ENCODE measurements at places on chromosomes 4 and X.

GRCh38 chrX:73468376-73468775 lies 21.5 kb downstream of the CDX4 start:
- DNase-seq = no peak

DNA sequence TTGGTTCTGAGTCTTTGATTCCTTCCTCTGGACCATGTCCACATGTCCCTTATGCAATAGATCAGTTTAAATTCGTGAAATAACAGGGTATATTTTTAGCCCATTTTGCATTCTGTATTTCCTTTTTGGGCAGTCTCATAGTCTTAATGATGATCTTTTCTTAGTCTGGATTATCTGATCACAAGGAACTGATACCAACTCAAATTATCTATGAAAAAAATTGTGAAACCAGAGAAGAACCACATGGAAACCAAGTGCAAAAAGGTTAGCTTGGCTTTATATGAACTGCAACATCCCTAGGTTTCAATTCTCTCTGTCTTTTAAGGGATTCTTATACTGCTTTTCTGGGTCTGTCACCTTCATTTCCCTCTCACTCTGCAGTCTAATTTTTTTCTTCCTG lies 608.6 kb upstream of the AADAT start:
- no peak for DNase-seq

- DNase-seq = no peak
Observed at GRCh38 chr4:125316401-125316790, 1.6 kb downstream of the FAT4 start.

DNA sequence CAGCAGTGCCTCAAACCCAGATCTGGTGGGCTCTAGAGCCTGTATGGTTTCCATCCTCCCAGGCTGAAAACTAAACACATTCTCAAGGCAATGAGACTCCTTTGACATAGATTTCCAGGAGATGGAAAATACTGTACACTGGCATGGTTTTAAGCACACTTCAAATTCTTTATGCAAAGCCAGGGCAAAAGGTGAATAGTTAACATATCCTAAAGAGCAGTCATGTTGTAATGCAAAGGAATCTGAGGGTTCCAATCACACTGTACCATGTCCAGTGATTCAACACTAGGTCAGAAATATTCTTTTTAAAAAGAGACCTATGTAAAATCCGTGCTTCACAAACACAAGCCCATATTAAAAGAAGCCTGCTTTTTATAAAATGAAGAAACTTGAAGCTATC lies 195.3 kb downstream of the QDPR start:
- DNase-seq = no peak

- DNase-seq = no peak
Observed at GRCh38 chrX:20596856-20597255, 330.1 kb upstream of the RPS6KA3 start.

GRCh38 chr4:165874791-165875371 lies 1.8 kb downstream of the TLL1 start:
- no peak for DNase-seq

GRCh38 chrX:19709812-19710518 lies 177.4 kb downstream of the SH3KBP1 start:
- no peak for DNase-seq

DNA sequence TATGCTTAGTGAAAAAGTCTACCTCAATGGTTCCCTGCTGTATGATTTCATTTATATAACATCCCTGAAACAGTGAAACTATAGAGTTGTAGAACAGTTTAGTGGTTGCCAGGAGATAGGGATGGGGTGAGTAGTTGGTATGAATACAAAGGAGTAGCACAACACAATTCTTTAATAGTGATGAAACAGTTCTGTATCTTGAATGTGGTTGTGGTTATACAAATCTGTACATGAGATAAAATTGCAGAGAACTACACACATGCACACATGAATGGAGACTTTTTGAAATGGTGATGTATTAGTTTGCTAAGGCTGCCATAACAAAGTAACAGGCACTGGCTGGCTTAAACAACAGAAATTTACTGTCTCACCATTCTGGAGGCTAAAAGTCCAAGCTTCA lies 677.1 kb downstream of the ADGRL3 start:
- no peak for DNase-seq

GRCh38 chr4:80538276-80538926 lies 202.9 kb downstream of the CFAP299 start:
- DNase-seq = no peak

- DNase-seq = no peak
Observed at GRCh38 chr4:48746608-48747362, 33.3 kb downstream of the FRYL start.

DNA sequence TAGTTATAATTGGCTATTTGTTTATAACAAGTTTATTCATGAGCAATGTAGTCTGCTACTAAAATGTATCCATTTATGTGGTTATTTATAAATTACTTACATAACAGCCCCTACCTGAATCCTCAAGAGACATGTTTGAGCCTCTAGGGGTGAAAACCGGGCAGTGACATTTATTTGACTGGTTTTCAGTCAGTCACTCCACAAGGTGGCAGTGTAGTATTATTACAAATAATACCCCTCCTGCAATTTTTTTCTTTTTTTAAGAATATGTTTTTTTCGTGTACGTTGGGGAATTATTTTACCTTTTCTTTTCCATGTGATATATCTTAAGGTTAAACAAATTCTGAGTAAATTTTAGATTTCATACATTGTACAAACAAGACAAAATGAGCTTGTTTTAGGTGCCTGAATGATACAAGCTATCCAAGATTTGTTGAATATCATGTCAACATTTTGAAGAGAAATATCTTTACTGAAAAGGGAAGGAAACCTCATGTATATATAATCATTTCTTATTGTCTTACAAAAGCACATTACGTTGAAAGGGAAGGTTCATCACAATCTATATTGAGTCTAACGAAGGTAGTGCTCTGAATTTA lies 598.7 kb upstream of the TECRL start:
- no peak for DNase-seq

DNA sequence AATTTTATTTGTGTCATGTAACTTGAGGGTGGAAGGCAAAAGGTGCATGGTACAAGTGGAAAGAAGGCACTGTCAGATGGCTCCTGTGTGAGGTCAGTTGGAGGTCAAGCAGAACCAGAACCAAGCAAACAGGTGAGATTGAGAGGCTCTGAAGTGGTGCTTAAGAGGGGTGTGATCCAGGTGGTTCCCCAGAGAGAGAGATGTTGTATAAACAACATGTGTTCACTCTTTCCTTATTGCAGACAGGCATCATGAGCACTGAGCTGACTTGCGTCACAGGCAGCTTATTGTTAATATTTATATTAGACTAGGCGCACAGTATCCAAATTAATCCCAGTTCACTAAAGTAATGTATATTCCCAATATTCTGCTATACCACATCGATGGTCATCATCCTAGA lies 56.8 kb downstream of the CXCL13 start:
- no peak for DNase-seq

DNA sequence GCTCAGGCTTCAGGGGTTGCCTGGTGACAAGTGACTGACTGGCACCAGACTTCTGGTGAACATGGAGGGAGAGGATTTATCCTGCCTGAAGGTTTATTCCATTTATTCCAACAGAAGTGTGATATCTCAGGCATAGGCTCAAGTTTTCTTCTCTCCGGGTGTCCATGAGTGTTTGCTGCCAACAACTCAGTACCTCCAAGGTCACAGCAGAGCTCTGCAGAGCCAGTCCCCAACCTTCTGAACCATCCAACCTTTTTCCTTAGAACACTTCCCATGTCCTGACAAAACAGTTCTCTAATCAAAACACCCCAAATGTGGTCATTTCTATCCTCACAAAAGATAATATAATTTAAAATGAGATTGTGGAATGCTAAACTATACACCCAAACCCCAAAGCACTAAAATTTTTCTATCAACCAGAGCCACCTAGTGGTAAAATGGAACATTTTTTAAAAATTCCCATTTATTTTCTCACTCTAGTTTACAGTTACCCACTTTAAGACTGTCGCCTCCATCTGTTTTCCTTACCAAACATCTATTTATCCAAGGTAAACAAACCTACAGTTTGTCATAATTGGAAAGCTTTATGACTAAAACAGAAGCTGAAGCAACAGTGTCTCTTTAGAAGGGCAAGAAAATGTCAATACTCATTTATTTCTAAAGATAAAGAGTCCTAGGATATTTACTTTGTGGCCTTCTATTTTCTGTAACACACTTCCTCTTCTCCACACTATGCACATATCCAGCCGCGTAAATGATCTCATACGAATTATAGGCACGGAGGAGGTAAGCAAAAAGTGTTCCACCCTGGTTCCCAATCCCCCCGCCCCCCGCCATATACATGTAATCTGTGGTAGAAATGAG lies 39.5 kb downstream of the TMEM154 start:
- no peak for DNase-seq

DNA sequence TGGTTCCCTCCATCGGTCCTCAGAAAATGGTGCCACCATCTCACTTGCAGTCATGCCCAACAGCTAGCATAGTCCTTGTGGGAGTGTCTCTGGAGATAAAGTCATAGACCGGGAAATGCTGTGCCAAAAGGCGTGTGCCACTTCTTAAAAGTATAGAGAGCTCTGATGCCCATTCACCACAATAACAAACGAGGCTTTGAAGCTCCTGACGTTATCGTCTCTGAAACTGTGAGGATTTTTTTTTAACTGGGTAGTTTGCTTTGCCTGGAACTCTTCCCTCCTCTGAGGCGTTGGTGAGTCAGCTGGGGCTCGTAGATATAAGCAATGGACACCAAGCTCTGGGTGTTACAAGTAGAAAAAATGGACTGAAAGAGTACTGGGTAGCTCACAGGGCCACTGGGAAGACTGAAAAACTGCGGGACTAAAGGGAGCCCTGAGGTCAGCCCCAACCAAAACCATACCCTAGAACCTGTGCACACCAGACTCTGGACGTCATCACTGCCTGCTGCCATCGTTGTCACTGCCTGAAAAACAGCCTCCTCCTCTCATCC lies 89.4 kb upstream of the TRIM2 start:
- DNase-seq = no peak

DNA sequence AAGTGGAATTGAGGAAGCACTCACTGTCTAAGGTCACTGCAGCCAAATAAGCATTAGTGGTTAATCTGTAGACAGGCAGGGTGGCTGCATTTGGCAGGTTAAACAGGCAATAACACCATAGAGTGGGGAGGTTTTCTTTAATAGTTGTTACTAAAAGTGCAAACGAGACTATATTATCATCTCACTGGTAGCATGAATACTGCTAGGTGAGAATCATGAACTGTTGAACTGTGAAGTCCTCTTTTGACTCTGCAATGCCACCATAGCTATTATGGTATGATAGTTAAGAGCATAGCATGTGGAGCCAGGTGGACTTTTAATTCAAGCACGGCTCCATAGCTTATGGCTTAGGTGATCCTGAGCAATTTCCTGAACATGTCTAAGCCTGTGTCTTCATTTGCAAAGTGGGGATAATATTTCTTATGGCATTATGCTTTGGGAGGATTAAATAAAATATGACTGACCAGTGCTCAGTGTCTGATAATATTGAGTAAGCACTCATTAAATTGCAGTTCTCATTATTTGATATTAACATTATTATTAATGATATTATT lies 235.6 kb upstream of the HHIP start:
- no peak for DNase-seq

GRCh38 chrX:1492421-1493012 lies 39.8 kb upstream of the ASMTL start:
- DNase-seq = no peak

DNA sequence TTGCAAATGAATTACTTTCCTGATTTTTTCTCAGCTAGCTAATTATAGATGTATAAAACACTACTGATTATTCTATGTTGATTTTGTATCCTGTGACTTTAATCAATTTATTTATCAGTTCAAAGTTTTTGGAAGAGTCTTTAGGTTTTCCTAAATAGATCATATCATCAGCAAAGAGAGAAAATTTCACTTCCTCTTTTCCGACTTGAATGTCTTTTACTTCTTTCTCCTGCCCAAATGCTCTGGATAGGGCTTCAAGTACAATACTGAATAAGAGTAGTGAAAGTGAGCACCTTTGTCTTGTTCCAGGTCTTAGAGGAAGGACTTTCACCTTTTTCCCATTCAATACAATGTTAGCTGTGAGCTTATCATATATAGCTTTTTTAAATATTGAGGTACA lies 417.9 kb downstream of the PDGFC start:
- DNase-seq = no peak

DNA sequence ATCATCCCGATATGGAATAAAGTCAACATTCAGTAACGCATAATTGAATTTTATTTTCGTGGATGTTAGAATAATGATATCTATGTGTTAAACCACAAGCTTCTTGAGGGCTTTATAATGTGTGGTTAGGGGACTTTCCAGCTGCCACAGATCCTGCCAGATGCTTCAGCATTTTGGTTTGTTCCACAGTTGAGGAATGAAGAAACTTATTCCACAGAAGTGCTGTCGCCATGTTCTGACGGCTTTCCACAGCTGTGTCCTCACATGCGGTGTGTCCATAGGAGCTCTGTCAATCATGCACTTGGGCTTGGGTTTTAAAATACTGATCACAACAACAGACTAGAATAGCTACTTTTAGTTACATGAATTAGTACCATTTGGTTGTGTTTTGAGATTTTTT lies 411.9 kb downstream of the TRIML1 start:
- DNase-seq = no peak

DNA sequence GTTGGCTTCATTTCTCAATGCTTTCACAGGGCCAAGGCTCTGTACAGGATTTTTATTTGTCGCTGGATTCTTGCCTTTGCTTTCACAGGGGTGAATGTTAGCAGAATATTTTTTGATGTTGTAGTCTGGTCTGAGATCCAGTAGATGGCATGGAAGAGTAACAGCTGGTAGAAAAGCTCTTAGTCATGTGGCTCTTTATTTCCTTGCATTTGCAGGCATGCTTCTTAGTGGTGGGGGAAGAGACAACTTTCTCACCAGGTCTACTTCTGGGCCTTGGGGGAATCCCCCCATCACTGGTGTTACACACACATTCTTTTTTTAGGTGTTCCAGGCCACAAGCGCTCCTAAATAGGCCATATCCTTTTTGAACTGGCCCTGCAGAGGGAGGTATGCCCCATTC lies 58.2 kb upstream of the DKK2 start:
- DNase-seq = no peak
